ENCODE measurements at places on chromosomes 12 and 14.

- no peak for DNase-seq
Measured at GRCh38 chr14:96634896-96635295, 132.7 kb downstream of the PAPOLA start.

DNA sequence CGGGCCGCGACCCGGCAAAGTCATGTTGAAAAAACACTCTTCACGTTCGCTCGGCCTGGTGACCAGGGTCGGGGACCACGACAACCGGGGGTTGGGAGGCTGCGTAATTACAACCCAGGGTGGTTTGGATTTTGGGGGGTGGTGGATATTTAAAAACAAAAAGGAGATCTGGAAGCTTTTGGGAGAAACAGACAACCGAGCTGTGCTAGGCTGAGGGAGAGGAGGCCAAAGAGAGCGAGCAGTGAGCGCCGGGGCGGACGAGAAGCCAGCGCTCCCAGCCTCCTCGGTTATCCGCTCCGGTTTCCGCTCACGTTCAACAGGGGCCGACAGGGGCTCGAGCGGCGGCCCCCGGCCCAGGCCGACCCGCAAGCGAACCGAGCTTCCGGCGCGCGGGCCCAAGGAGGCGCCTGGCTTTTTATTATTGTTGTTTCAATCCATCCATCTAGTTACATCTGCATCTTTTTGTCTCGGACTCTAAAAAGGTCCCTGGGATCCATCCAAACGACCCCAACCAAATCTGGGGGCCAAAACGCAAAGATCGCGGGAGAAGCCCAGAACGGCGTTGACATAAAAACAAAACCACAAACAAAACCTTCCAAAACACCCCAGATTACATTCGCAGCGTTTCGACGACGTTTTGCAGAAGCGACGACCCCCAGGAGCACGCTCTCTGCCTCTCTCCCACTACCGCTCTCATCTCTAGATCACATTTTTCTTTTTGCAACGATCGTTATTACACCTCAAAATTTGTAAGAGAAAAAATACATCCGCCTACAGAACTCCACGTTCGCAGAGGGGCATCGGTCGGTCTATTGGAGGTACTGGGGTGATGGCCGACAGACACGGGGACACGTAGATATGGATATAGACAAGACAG, 771 bp downstream of the OTX2 start:
- no peak for DNase-seq

GRCh38 chr12:52432559-52433207, 1.5 kb downstream of the KRT75 start:
- DNase-seq: no peak

- no peak for DNase-seq
Measured at GRCh38 chr12:87336814-87337336, 692.3 kb downstream of the C12orf50 start.

- peak; percentile 84 for DNase-seq
Measured at GRCh38 chr14:49972823-49973222, 79.9 kb downstream of the ARF6 start.

GRCh38 chr12:4934407-4935035, 24.8 kb downstream of the KCNA1 start:
- DNase-seq: no peak

- no peak for DNase-seq
Measured at GRCh38 chr14:105292826-105293711, 7.7 kb downstream of the BRF1 start.

- peak; percentile 31 for DNase-seq
Measured at GRCh38 chr14:33848706-33849454, 102.0 kb downstream of the EGLN3 start.

- DNase-seq: no peak
Measured at GRCh38 chr14:70188322-70188658, 461 bp downstream of the SLC8A3 start.

- DNase-seq: peak; percentile 47
Measured at GRCh38 chr12:20646239-20646827, 48.8 kb upstream of the SLCO1C1 start.

DNA sequence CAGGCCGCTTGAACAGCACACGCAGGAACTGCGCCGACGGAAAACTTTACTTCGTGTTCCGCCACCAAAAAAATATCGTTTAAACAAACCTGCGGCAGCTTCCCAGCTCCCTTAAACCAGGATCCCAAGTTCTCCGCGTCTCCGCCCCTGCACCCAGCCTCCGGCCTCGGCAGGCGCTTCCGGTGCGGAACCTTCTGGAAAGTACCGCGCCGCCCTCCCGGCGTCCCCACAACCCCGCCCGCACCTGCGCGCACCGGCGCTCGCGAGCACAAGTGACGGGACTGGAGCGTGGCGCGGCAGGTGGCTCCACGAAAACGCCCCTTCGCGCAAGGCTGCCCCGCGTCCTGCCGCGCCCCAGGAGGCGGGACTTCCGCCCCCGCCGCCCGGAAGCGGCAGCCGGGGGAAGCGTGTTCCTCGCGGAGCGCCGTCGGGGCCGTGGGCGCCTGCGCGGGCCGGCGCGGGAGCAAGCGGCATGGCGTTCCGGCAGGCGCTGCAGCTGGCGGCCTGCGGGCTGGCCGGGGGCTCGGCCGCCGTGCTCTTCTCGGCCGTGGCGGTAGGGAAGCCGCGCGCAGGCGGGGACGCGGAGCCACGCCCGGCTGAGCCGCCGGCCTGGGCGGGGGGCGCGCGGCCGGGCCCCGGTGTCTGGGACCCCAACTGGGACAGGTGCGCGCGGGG, at the start of gene PGAM5:
TSS of gene PGAM5 (plus strand) at position 438 of the 675 bp plus-strand sequence. CDS start at position 473, 35 bp downstream.
- peak; percentile 40 for DNase-seq

GRCh38 chr12:7557227-7557626, 53.6 kb upstream of the CD163 start:
- DNase-seq: no peak

DNA sequence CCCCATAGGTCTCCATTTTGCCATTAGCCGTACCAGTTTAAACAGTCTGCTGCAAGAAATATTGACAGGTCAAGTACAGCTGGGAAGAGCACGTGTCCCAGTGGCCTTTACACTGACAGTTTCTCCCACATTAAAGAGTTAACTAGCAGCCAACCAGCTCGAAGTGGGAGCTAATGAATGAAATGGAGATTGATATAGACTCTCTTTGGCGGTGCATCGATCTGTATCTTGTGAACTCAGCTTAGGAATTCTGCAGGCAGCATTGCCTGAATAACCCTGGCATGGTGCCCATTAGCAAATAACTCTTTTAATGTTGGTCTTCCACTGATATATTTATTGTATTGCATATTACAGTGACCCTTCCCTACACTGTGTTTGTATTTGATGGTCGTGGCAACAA, 319.4 kb downstream of the EGLN3 start:
- DNase-seq: no peak

DNA sequence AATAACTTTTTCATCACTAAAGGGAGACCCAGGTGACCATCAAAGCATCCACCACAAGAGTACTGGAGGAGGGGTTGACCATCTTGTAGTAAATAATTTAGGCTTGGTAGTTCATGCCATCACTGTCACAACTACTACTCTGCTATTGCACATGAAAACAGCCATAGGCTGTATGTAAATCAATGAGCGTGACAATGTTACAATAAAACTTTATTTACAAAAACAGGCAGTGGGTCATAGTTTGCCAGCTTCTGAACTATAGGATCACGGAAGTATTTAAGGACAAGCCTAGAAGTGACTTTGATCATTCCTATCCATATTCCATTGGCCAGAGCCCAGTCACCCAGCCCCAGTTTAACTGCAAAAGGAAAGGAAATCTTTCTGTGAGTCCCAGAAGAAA, 153.4 kb downstream of the NUAK1 start:
- no peak for DNase-seq

DNA sequence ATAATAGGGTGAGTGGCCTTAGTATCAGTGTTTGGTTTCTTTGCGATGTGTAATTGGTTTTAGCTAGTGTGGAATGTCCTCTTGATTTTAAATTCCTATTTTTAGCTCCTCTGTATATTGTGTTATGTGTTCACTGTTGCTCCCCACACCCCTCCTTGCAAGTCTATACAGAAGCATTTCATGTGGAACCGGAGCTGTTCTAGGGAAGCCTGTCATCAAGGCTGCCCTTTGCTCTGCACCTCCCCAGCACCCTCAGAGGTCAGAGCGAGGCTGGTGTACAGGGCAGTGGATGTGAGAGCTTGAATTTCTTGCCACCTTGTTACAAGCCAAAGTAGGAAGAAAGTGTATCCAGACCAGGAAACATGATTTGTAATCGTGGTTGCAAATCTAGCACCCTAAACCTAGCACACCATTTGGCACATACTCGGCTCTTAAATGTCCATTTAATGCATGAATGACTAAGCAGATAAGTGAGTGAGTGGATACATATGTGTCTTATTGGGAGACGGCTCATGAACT, 376.8 kb downstream of the RGS6 start:
- no peak for DNase-seq

DNA sequence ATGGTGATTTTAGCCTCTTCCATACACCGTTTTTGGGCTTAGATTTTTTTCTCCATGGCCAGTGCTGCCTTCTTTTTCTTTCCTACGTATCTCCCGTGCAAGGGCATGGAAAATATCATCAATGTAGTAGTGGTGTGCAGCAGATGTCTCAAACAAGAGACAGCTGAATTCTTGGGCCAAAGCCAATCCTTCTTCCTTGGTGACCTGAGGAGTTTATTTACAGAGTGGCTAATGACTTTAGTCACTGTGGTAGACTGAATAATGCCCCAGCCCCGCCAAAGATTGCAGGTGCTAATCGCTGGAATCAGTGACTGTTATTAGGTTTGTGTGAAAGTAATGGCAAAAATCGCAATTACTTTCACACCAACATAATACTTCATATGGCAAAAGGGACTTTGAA, 235.5 kb upstream of the NOS1 start:
- DNase-seq: no peak

GRCh38 chr14:78614593-78614992, 444.4 kb downstream of the NRXN3 start:
- no peak for DNase-seq

DNA sequence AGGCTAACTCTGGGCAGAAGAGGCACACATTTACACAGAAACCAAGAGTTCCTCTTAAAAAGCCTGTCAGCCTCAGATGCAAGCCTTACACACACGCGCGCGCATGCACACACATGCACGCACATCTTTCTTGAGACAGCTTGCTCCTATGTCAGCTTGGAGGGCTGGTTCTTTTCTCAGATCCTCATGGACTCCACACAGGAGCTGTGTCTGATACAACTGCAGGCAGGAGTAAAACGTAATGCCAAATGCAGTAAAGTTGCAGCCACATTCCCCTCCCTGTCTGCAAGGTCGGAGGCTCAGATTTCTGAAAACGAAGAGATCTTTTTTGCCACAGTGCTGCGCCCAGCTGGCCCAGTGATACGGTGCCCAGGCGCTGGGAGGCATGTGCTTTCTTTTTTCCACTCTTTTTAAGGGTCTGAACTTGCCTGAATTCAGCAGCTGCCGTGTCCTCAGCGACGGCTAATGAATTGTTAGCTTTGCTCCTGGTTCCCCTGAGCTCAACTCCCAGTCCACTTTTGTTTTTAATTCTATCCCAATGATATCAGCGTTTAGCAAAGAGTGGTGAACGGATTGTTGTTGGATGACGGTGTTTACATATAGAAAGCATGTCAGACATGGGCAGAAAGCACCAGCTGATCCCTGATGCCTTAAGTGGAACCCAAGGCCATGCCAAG, 72.9 kb upstream of the FOXN3 start:
- DNase-seq: no peak

- no peak for DNase-seq
Measured at GRCh38 chr12:103809154-103809553, 31.9 kb downstream of the NT5DC3 start.

DNA sequence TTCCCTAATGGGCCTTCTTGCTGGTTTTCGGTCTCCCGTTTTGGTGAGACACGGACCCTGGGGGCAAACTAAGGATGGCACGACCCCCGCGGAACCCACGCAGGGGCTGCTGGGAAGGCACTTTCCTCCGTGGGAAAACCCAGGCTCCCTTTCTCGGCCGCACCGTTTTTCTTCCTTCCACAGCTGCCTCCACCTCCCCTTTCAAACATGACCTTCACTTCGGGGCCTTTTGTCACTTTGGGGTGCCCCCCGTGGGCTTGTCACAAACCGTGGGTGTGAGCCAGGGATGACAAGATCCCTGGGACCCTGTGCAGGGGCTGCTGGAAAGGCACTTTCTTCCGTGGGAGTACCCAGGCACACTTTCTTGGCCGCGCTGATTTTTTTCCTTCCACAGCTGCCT, 268.7 kb downstream of the ALG10 start:
- DNase-seq: no peak

DNA sequence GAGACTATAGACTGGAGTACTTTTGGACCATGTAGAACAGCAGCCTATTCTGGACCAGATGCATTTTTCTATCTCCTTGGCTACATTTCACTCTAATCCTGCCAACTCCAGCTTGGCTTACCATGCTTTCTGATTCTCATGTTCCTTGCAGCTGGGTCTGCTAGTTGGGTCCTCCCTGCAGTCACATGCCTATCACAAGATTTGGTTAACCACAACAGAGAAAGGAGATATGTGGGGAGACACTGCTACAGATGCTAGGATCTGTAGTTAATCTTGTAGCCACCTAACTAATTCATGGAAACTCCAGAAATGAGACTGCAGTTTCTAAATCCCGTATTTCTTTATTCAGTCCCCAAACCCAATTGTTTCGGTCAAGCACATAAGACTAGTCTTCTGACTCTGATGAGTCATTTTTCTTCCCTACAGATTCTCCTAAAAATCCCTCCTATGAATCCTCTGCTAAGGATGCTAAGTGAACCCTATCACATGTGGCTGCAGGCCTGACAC, 410.6 kb downstream of the DAD1 start:
- no peak for DNase-seq

DNA sequence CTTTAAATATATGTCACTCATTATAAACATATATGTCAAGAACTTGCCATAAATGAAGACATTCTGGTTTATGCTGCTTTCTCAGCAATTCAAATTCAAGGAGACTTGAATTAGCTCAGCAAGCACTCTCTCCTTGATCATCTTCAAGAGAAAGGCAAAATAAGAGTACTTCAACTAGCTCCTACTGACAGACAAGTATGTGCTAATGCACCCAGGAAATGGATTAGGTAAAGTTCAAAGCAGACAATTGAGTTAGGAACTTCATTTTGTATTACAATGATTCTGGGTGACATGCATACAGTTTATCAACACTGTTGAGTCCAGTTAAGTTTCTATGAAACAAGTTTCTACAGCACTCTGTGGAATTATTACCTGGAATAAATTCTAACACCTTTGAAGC, 455.9 kb upstream of the USP15 start:
- no peak for DNase-seq

GRCh38 chr12:15677228-15677627, 112.0 kb downstream of the EPS8 start:
- no peak for DNase-seq

DNA sequence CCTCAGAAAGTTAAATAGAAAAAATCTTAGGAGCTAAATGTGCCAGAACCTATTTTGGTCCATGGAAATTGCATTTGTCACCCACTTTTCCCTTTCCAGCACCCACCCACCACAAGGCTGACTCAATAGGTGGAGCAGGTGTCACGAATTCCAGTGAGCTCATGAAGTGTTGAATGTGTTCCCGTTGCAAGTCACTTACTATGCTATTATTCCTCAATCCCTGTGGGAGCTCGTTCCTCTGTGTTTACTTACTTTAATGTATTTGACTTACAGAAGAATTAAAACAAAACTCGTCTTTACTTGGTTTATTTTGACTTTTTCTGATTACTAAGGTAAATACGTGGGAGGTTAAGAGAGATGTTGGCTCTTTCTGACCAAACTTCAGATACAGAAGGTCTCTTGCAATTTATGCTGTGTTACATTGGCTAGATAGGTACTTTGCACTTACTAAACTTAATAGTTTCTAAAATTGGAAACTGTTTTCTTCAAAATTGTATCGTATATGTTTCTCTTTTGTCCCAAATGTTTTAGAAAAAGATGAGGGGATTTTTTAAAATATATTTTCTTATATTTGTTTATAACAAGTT, 269.4 kb upstream of the NOVA1 start:
- no peak for DNase-seq
